ENCODE measurements at places on chromosomes 16 and 17.
A peak's percentile ranks its signal among the peaks of the same experiment; 100 is the strongest.

DNA sequence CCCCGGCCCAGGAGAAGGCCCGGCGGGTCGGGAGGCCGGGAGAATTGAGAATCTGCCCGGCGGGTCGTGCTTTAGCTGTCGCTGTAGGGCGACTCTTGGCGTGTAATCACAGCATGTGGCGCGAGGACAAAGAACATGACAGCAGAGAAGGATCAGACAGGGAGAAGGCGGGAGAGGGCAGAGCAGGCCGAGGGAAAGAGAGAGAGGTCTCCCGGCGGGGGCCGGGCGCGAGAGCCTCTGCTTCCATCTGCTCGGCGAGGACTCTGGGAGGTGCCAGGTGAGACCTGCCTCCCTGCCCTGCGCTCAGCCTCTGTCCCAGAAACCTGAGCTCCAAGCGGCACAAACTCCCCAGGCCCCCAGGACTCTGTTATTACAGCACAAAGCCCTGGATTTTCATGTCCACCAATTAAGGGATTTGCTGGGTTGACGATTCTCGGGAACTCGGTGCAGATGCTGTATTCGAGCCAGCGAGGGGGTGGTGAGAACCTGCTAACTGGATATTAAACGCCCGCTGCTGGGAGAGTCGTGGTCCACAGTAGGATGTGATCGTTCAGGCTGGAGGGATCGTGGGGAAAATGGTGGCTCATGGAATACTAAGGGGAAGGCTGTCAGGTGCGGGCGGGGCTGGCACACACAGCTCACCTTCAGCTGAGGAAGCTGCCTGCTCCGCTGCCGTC, 172.0 kb upstream of the CIBAR2 start:
- no peak for DNase-seq

- DNase-seq = no peak
Measured at GRCh38 chr16:14485811-14486519, 144.1 kb downstream of the PARN start.

GRCh38 chr16:75058806-75059205, 57.8 kb downstream of the LDHD start:
- DNase-seq = no peak

- no peak for DNase-seq
Measured at GRCh38 chr16:17416461-17417311, 54.1 kb downstream of the XYLT1 start.

DNA sequence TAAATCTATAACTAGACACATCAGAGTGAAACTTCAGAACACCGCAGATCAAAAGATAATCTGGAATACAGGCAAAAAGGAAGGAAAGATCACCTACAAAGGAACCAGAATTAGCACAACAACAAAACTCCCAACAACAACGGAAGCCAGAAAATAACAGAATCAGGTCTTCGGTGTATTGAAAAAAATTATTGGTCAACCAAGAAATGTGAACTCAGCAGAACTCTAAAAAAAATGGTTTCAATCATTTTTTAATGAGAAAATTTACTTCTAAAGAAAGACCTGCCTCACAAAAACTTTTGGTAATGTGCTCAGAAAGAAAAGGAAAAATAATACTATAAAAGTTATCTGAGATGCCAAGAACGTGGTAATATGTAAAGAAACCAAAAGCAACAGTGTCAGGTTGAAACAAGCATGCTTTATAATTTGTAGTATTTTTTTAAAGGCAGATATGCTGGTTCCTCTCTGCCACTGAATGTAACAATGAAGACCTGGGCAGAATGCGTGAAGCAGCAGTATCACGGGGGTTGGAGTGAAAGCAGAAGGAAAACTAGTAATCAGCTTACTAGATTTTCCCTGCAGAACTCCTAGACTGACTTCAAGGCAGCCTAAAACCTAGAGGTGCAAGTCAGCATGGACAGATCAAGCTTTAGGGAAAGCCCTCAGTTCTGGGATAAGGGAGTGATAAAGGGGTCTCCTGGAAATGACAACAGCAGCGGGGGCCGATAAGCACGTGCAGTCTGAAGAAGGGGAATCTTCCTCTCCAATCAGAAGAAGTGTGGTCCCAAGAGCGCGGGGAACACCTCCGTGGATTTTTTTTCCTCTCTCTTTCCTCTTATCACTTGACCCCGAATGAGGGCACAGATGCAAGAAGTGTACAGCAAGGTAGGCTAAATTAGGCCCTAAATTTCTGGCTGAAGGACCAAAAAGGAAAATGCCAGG, 80.9 kb upstream of the TEKT1 start:
- no peak for DNase-seq

DNA sequence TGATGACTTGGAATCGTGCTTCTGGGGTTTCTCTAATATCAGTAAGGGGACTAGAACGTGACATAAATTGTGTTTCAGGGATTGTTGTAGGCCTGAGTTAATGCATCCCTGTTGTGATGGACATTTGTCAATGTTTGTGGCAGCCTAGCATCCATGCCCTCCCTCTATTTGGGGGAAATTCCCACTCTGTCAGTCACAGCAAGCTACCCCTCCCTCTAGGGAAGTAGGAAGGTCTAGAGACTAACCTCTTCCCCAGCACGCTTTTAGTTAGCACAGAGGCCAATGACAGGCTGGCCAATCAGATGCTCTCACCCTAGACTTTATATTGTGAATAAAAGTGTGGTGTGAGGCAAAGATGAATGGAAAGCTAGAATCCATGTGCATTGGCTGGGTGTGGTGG, 32.4 kb upstream of the NF1 start:
- DNase-seq = no peak

DNA sequence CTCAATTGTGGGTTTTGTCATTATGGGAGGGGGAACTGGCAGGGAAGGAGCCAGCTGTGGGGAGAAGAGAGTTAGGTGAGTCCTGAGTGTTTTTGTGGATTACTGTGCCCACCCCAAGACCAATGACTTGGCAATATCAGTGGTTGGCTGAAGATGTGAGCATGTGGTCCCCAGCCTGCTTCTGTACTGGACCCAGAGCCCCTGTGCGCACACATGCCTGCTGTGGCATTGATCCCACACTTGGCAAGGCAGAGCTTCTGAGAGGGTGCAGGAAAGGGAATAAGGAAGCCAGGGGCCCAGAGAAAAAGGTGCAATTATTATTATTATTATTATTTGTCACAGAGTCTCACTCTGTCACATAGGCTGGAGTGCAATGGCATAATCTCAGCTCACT, 1.3 kb downstream of the PRAC1 start:
- DNase-seq = no peak

DNA sequence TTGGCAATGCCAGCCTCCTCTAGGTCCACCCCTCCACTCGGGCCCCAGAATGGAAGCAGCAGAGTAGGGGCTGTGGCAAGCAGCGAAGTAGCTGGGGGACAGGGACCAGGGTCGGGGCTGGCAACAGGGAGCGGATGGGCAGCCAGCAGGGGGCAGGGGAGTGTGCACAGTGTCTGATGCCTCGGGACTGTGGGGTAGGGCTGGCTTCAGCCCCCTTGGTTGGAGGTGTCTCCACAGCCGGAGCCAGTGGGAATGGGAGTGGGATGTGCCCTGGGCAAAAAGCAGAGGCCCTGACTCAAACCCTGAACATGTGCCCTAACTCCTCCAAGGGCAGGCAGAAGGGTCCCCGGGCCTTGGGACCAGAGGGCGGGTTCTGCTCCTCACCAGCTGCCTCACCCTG, 18.5 kb upstream of the ARHGAP27 start:
- no peak for DNase-seq

DNA sequence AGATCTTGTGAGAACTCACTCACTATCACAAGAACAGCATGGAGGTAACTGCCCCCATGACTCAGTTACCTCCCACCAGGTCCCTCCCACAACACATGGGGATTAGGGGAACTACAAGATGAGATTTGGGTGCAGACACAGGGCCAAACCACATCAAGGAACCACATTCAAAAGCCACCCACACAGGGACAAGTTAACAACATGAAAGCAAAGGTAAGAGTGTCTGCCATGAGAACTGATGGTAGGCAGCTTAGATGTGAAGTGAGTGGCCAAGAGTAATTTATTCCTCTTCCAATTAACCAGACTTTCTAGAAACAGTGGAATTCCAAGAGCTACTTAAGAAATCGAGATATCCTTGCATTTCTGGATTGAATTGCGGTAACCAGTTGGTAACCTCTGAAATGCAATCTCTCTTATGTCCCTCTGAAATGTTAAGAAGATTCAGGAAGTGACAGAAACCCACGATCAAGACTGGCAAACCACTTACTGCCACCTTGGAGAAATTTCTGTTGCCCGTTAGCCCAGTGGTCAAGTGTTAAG, 167.4 kb upstream of the CACNG5 start:
- DNase-seq = no peak

- DNase-seq = no peak
Measured at GRCh38 chr17:4086041-4086483, 56.8 kb downstream of the ZZEF1 start.

DNA sequence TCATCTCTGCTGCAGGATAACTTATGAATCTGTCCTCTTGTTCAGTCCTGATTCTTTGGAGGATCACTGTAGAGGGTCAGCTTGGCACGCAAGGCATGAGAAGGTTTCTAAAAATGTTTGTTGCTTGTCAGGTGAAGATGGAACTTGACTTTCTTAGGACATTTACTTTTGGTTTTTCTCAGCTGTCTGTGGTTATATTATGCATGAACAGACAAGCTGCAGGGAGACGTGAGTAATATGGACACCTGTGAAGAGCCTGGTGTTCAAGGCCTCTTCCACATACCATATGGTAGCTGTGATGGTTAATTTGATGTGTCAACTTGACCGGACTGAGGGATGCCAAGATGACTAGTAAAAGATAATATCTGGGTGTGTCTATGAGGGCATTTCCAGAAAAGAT, 270.2 kb upstream of the CPHXL start:
- DNase-seq = no peak

GRCh38 chr16:84718-85406, 6.8 kb downstream of the MPG start:
- DNase-seq = peak; percentile 91

DNA sequence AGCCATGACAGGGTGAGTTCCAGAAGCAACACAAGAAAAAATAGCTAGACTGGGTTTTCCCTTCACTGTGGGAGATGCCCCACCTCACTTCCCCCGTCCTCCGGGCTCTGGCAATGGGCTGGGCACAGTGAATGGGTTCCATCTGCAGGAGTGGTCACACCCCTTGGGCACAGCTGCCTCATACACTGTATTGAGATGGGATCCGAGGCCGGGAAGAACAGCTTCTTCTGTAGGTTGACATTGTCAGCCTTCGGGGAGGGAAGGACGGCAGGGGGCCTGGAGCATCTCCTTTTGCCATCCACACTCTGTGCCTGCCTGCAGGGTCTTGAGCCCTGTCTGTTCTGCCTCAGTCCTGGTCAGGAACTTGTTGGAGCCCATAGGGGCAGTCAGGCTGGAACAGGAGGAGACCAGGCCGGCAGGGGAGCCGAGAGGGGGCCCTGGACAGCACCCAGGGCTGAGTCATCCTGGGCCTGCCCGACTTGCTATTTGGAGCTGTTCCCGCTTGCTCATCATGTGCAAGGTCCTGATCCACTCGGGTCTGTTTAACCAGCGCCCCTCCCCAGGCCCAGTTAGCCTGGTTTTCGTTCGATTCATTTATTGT, 286.7 kb downstream of the SEC14L1 start:
- no peak for DNase-seq

DNA sequence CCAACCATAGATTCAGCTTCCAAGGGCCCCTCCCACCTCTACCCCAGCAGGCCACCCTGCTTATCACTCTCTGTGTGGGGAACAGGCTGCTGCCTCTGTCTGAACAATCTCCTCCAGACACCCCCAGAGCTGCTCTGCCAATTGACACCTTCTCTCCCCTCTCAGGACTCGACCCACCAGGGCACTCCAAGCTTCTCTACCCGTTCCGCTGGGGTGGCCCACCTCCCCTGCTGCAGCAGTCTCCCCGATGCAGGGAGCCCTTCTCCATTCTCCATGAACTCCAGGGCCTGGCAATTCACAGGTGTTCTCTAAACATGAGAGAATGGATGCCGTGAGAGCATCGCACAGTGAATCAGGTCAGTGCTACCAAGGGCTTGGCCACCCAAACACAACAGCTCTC, 28.3 kb upstream of the FAAP100 start:
- no peak for DNase-seq

DNA sequence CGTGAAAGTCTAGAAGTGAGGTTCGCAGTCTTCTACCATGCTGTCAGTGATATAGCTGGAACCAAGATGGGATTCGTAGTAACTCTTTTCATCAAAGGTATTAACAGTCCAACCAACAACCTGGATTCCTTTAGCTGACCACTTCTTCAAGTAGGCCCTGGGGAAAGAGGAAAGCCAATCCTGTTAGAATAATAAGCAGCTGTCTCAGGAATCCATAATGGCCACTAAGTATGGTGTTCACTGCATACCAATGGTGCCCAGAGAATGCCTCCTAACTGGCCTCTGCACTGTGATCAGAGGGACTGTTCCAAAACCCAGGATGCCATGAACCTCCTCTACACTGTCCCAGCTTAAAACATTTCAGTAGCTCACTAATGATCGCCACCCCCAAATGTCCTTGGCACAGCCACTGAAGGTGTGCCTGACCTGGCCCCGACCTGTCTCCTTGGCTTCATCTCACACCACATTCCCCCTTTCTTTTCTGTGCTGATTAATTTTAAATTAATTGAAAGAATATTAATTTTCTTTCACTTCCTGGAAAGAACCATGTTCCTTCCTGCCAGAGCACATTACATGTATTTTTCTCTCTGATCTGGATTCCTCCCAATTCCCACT, 18.3 kb downstream of the GDE1 start:
- DNase-seq = no peak

GRCh38 chr16:57527027-57527426, 9.3 kb downstream of the CCDC102A start:
- no peak for DNase-seq

GRCh38 chr17:34980681-34981537, 597 bp downstream of the LIG3 start:
- peak; percentile 25 for DNase-seq

DNA sequence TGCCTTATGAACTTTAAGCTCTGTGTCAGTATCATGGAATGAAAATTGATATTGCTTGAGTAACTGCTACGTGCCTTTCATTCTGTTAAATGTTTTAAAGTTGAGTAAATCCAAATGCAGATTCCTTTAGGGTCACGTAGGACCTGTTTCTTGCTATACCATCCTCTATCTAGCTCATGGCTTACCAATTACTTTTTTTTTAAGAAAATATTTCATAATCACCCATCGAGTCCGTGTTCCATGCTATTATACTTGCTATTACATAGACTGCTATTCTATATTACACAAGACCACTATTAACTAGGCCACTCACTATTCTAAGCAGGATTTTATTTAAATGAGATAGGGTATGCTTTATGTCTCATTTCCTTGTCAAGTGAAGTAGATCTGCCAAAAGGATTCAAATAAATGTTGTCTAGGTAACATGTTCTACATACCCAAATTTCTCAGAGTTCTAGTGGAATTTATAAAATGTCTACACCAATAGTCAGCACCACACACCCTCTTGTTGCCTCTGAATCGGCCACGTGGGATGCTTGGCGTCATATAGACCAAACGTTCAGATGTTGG, 11.9 kb downstream of the ANKFN1 start:
- DNase-seq = no peak

GRCh38 chr17:7018331-7018964, 4.4 kb upstream of the BCL6B start:
- DNase-seq = peak; percentile 82

- no peak for DNase-seq
Measured at GRCh38 chr16:78515421-78515820, 416.0 kb downstream of the WWOX start.

GRCh38 chr17:79681628-79682261, 49.0 kb upstream of the ENPP7 start:
- DNase-seq = no peak

- DNase-seq = no peak
Measured at GRCh38 chr16:50247906-50248608, 18.3 kb upstream of the ADCY7 start.
